ENCODE measurements at places on chromosomes 5 and 9. TPM values are rescaled to one million over a fixed set of nuclear protein-coding genes. Genes with fewer than 3 reads are reported as not detected.

DNA sequence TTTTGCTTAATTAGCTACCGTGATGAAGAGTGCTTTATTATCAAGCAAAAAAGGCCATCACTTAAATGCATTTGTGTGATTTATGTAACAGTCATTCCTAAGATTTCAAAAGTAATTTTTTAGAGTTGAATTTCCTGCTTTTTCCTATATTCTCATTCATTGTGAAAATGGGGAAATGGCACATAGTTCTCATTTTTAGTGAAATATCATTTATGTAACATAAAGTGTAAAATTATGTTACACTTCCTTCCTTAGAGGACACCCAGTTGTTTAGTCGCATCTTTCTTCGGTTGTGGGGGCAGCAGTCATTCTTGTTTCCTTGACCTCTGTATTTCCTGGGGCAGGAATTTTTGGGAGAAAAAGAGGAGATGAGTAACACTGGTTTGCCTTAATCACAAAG is 142.8 kb downstream of the MAST4 start:
- no peaks in the 10 kb centered on the region for H3K36me3 ChIP-seq
- no peak overlapping the region for H3K4me3 ChIP-seq
- peaks cover 14% of the 10 kb centered on the region for H3K27me3 ChIP-seq
- H3K27ac ChIP-seq = no peak overlapping the region
- peaks cover 7% of the 10 kb centered on the region for H3K4me1 ChIP-seq
- no peak for DNase-seq

GRCh38 chr5:10635257-10635866 is 71.5 kb downstream of the ANKRD33B start:
- H3K4me3 ChIP-seq = peak overlapping the region; percentile 81
- peaks cover 24% of the 10 kb centered on the region for H3K36me3 ChIP-seq
- peaks cover 71% of the 10 kb centered on the region for H3K4me1 ChIP-seq
- peak overlapping the region; percentile 98 for H3K27ac ChIP-seq
- peak; percentile 89 for DNase-seq

DNA sequence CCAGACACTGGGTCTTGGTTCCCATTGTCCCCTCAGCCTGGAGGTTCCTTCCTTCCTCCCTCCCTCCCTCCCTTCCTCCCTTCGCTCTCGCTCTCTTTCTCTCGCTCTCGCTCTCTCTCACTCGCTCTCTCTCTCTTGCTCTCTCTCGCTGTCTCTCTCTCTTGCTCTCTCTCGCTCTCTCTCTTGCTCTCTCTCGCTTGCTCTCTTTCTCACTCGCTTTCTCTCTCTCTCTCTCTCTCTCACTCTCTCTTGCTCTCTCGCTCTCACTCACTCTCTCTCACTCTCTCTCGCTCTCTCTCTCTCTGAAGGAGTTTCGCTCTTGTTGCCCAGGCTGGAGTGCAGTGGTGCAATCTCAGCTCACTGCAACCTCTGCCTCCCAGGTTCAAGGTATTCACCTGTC is 23.4 kb downstream of the LAMC3 start:
- no peaks in the 10 kb centered on the region for H3K27me3 ChIP-seq
- H3K4me1 ChIP-seq = no peaks in the 10 kb centered on the region
- no peak for DNase-seq
- no peaks in the 10 kb centered on the region for H3K36me3 ChIP-seq
- no peak overlapping the region for H3K27ac ChIP-seq

- H3K4me3 ChIP-seq = no peak overlapping the region
- no peak overlapping the region for H3K27ac ChIP-seq
- no peak for DNase-seq
- no peaks in the 10 kb centered on the region for H3K4me1 ChIP-seq
- no peaks in the 10 kb centered on the region for H3K36me3 ChIP-seq
These were observed 5.7 kb downstream of the C9orf152 start for GRCh38 chr9:110202232-110202631.

GRCh38 chr5:44952376-44952775 is 143.6 kb downstream of the MRPS30 start:
- no peak for DNase-seq
- no peaks in the 10 kb centered on the region for H3K27me3 ChIP-seq
- H3K27ac ChIP-seq = no peak overlapping the region
- H3K36me3 ChIP-seq = no peaks in the 10 kb centered on the region
- no peak overlapping the region for H3K4me3 ChIP-seq

LHX3 gene
- not detected for total RNA-seq

LHX6 gene
- not detected for total RNA-seq

DNA sequence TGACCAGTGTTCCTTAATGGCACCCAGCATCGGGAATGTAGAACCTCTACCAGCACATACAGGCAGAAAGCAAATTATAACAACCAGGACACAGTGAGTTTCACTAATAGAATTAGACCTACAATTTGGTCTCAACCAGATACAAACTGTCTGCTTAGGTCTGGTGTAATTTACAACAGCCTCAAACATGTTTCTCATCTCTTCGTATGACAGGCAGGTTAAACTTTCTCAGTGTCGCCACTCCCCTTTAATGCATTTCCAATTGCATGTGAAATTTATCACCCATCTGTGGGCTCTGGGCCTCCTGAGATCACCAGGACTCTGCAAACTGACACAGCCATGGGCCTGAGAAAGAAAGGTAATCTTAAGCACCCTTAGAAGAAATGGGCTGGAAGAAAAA is 218.7 kb downstream of the DCP2 start:
- H3K27me3 ChIP-seq = peaks cover 2% of the 10 kb centered on the region

GRCh38 chr5:141040771-141041426 is 10.3 kb upstream of the PCDHB1 start:
- no peaks in the 10 kb centered on the region for H3K36me3 ChIP-seq
- no peak overlapping the region for H3K27ac ChIP-seq
- peak; percentile 90 for DNase-seq
- H3K27me3 ChIP-seq = no peaks in the 10 kb centered on the region

DNA sequence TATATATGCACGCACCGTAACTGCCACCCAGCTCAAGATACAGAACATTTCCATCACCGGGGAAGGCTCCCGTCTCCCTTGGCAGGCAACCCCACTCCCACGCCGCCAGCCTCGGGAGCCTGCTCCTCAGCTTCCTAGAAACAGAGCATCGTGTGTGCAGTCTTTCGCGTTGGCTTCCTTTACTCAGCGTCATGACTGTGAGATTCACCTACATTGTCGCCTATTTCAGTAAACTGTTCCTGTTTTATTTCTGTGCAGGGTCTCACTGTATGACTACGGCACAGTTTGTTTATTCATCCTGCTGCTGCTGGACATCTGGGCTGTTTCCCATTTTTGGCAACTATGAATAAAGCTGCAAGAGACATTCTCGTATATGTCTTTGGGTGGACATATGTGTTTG is 90.7 kb downstream of the STK10 start:
- no peak overlapping the region for H3K4me3 ChIP-seq
- H3K36me3 ChIP-seq = peaks cover 59% of the 10 kb centered on the region
- no peaks in the 10 kb centered on the region for H3K27me3 ChIP-seq
- H3K27ac ChIP-seq = peak overlapping the region; percentile 37

DNA sequence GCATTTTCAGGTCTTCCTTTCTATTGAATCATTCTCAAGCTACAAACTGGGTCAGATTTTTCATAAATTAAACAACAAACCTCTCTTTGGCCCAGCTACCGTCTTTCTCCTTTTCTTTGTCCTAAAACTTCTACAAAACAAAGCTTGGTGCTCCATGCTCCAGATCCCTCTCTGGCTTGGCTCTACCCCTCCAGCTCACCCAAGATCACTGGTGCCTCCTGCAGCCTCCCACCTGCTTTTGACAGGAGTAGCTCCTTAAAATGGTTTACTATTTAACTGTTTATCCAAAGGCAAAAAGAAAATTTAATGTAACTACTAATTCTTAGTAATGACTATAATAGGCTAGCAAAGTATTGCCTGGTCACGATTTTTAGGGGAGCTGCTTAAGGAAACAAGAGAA is 10.7 kb upstream of the SERINC5 start:
- peaks cover 3% of the 10 kb centered on the region for H3K36me3 ChIP-seq
- H3K27me3 ChIP-seq = no peaks in the 10 kb centered on the region

Measured in activated CD4-positive, alpha-beta T cell treated with anti-CD3 and anti-CD28 coated beads, Interleukin-2, amount 10 ng/mL, durations not matched to agents 24 days and 14 days (primary cell).